ENCODE measurements at places on chromosomes 12 and 14.

DNA sequence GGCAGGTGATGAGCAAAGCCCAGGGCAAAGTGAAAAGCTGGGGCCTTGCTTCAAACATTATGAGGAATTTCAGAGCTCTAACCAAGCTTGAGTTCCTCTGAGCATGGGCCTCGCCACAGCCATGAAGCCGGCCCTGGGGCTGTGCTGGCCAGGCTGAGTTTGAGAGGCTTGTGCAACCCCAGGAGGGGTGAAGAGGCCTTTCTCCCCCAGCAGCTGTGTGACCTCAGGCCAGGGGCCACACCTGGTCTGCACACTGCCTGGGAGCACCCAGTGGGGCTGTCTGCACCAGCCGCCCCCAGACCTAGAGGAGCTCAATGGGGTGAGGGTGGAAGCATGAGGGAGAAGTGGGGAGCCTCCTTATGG, 204.9 kb upstream of the C14orf180 start:
- no peak for DNase-seq

GRCh38 chr14:51451561-51451960, 200.1 kb upstream of the FRMD6 start:
- DNase-seq: no peak

DNA sequence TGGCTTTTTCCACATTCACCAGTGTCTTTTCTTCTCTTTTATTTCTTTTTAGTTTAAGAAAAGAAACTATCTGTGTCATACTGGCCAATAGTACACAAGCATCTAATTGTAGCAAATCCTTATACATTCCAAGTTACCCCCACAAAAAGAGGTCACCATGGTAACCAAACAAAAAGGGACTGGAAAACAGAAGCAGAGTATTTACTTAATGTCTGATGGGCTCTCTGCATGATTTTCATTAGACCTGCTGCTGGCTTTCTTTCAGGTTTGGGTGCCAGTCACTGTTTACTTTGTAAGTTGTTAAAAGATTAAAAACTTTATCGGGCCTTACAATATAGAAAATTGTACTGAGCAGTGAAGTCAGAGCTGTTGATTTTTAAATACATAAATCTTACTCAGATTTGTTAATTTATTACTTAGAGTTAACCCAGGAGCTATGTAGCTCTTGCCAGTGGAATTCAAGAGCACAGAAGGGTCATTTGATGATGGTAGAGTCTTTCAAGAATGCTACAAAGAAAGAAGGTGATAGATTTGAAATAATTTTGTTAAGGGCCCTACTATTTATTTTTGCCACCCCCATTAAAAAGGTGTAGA, 123.9 kb downstream of the BRMS1L start:
- DNase-seq: peak; percentile 61

GRCh38 chr12:6468283-6468575, 2.2 kb downstream of the VAMP1 start:
- no peak for DNase-seq

GRCh38 chr14:76613616-76614015, 147.7 kb upstream of the VASH1 start:
- no peak for DNase-seq

GRCh38 chr12:44509471-44509870, 366.6 kb downstream of the NELL2 start:
- DNase-seq: no peak

DNA sequence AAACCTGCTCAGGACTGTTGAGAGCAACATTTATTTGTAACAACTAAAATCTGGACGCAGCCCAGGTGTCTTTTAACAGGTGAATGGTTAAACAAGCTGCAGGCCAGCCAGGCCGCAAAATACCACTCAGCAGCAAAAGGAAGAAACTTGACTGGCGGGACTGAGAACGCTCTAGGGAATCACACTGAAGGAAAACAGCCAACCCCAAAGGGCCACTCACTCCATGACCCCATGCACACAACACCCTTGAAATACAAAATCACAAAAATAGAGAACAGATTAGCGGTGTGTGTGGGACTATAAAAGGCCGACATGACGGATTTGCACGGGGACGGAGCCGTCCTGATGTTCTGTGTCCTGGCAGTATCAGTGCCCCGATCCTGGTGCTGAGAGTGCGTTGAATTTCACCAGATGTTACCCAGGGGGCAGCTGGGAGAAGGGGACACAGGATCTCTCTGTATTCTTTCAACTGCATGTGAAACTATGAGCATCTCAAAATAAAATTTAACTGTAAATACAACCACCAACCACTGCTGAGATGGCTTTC, 23.0 kb downstream of the VPS37B start:
- no peak for DNase-seq

DNA sequence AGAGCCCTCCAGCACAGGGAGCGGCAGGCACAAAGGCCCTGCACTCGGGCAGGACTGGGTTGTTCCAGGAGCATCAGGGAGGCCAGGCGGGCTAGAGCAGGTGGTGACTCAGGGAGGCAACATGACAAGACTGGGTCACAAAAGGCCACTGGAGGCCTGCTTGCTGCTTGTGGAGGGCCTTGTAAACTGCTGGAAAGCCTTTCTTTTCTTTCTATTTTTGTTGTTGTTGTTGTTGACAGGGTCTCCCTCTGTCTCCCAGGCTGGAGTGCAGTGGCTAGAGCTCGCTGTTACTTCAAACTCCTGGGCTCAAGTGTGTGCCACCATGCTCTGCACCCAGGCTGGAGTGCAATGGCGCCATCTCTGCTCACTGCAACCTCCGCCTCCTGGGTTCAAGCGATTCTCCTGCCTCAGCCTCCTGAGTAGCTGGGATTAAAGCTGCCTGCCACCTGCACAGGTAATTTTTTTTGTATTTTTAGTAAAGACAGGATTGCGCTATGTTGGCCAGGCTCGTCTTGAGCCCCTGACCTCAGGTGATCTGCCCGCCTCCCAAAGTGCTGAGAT, 11.8 kb upstream of the RCOR1 start:
- DNase-seq: no peak

Measured in NCI-H1417 treated with DMSO at 0.1 percent for 48 hours (cell line).